Bone marrow (tissue), 2 donors: ENCODE measurements at places on chromosomes 11 and 22.

GRCh38 chr11:132631989-132632388 is 900.3 kb downstream of the OPCML start:
- no peak for DNase-seq

DNA sequence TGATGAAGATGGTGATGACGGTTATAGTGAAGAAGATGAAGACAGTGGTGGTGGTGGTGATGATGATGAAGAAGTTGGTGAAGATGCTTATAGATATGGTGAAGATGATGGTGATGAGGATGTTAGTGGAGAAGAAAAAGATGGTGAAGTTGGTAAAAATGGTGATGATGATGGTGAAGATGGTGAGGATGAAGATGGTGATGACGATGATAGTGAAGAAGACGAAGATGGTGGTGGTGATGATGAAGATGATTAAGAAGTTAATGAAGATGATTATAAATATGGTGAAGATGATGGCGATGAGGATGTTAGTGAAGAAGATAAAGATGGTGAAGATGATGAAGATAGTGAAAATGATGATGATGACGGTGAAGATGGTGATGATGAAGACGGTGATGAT is 25.2 kb upstream of the FGF3 start:
- no peak for DNase-seq

GRCh38 chr22:21779444-21779843 is 43.9 kb upstream of the YPEL1 start:
- DNase-seq, result no peak

DNA sequence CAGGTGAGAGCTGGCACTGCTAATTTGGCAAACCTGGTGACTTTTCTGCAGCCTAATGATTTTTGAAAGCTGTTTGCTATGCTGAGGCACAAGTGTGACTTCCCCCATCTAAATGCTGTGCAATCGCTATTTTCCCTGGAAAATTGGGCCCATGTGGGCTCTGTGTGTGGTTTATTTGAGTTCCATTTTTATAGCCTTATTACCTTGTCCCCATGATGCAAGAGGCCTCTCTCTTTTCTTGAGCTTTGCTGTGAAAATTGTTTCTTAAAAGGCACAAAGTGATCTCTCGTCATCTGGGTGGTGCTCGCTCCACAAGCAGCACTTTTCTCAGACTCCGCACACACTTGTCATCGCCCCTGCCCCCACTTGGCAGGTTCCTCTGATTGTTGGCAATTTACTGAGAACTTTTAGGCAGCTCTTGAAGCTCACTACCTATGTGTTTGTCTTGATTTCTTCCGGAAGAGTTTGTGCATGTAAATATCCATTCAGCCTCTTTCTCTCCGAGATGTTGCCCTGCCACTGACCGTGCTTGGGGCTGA is 24.9 kb downstream of the BMAL1 start:
- DNase-seq, result no peak

GRCh38 chr11:62539238-62539925 is 7.2 kb downstream of the AHNAK start:
- DNase-seq, result peak; percentile 43

- DNase-seq, result no peak
These were observed 2.0 kb upstream of the OR51S1 start for GRCh38 chr11:4851033-4851432.

DNA sequence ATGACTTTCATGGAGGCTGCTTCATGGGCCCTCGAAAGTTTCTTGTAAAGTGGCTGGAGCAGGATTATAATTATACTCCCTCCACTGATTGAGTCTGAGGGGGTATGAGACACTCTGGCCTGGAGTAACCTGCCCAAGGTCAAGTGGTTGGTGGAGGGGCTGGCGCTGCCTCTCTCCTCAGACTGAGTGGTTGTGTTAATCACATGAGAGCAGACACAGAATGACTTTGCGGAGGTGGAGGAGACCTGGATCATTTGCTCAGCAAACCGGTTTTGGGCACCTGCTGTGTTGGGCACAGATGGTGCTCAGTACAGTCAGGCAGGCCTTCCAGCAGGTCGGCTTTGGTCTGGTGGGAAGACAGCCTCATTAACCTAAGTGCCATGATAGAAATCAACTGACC is 11.8 kb downstream of the BCR start:
- DNase-seq, result no peak

- DNase-seq, result no peak
These were observed 866 bp downstream of the MED17 start for GRCh38 chr11:93784935-93785360.

DNA sequence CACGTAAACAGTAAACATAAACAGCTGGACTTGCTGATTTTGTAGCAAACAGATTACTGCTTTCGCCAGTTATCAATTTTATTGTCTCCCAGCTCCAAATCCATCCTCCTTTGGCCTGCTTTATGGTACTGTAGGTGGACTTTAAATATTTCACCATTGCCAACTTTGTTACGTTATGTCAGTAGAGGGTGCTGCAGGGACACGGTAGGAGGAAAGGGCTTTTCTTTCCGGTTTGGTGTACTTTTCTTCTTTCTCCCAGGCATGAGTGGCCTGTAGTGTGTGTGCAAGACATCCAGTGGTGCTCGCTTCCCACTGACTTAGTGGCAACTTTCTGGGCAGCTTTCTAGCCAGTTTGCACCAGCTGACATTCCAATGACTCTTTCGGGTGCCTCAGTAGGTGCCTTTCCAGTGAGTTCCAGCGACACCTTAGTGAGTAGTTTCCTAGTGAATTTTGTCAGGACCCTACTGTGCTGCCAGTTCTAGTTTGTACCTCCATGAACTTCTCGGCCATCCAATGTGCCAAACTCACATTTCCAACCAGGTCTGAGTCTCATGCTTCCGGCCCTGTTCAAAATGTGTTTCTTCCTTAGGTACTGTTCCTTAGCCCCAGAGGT is 267.6 kb upstream of the TENM4 start:
- DNase-seq, result no peak

DNA sequence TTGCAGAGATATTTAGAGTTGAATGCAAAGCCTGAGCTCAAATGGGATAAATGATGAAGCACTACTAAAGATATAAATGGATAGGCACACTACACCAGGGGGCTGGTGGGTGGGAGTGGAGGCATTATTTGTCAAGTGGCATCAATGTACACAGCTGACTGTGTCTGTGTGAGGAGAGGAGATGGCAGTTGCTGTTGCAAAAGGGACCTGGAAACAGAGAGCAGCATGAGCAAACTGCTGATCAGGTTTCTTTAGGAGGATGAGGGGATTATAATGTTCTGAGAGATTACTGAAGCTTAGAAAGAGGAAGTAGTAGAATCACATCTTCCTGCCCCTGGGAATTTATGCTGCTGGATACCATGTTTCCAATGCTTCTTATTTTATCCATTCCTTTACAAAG is 39.4 kb upstream of the LIN7C start:
- no peak for DNase-seq

- no peak for DNase-seq
These were observed 578.3 kb downstream of the DLG2 start for GRCh38 chr11:85048801-85049200.

- DNase-seq, result peak; percentile 22
These were observed 6.4 kb downstream of the LTBP3 start for GRCh38 chr11:65551572-65552387.

DNA sequence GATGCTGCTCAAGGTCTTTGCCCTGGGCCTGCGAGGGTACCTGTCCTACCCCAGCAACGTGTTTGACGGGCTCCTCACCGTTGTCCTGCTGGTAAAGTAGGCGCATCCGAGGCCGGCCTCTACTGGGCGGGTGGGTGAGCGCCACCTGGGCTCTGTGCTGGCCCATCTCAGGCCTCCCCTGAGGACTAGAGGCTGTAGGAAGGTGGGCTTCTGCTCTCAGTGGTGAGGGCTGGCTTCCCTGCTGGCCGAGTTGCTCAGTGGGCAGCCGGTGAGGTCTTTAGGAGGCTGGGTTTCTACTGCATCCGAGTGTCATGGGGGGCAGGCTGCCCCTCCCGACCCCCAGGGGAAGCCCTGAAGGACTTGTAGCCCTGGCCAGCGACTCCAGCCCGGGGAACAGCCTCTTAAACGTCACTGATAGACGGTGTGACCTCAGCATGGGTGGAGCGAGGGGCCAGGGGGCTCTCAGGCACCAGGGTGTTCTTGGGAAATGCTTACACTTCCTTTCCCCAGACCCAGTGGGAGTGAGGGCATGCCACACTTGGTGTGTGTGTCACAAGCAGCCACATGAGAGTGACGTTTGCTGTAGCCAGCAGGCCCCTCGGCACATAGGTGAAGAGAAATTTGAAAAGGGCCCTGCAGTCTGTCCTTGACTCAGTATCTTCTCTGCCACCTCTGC is 30.3 kb downstream of the TPCN2 start:
- DNase-seq, result no peak

DNA sequence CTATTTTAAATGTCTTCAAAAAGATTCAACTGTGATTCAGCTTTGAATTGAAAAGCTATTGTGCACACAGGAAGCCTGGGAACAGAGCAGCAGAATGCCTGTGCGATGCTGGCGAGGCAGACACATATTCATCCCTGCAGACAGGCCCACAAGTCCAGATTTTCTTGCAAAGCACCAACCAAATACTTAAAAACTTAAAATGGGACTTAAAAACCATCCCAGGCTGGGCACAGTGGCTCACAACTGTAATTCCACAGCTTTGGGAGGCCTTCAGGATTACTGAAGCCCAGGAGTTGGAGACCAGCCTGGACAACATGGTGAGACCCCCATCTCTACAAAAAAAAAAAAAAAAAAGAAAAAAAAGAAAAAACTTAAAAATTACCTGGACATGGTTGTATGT is 122.6 kb upstream of the SERPIND1 start:
- no peak for DNase-seq

DNA sequence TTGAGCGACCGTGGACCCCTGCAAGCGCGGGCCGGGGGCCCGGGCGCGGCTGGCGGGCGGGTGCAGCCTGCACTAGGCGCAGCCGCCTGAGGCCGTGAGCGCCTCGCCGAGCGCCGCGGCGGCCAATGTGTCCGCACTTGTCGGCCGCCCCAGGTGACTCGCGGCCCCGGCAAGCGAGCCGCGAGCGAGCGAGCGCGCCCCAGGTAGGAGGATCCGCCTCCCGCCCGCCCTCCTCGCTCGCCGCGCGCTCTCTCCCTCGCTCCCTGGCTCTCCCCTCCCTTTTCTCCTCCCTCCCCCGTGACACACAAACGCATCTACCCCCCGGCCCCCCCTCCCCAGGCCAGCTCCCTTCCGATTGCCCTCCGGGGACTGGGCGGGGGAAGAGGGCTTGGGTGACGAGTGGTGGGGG is at the start of gene WNT7B:
TSS of gene WNT7B (minus strand) at position 160 of the 409 bp plus-strand sequence. CDS start 408 bp downstream, outside the sequence.
- no peak for DNase-seq

DNA sequence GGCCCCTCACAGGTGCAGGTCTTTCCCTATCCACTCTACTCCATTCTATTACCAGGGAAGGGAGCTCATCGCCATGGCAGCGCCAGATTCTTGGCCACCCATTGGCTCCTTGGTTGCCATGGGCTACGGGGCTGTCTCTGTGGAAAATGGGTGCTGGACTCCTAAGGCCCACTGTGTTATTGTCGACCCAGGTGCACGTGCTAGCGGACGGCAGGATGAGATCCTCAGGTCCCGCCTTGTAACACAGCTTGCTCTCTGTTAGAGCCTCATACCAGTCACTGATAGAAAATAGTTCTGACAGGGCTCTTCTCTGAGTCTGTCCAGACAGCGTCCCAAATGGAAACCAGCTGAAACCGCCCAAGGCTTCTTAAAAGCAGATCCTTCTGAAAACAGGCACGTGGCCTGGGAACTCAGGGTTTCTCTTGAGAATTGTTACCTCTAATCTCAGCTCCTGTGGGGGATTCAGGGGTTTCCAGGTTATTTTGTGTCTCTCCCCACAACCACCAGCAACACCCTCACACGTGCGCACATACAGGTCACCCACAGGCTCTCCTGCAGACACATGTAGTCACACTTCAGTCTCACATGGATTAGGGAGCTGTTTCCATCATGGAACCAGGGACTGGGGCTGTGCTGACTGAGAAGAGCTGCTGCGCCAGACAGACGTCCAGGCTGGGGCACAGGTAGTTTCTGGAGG is 1.5 kb downstream of the TUB start:
- DNase-seq, result no peak
